ENCODE measurements at places on chromosomes 4 and X.

- DNase-seq = peak; percentile 64
These were observed at the start of gene MSN for GRCh38 chrX:65667503-65668376. Gene MSN (plus strand): TSS chrX:65667654. CDS start chrX:65667842, 188 bp downstream.

GRCh38 chrX:54030329-54030728 lies 13.9 kb downstream of the PHF8 start:
- DNase-seq = no peak

GRCh38 chr4:6116696-6117285 lies 83.6 kb downstream of the JAKMIP1 start:
- DNase-seq = no peak

- DNase-seq = no peak
These were observed 149.5 kb downstream of the QDPR start for GRCh38 chr4:17362430-17362829.

DNA sequence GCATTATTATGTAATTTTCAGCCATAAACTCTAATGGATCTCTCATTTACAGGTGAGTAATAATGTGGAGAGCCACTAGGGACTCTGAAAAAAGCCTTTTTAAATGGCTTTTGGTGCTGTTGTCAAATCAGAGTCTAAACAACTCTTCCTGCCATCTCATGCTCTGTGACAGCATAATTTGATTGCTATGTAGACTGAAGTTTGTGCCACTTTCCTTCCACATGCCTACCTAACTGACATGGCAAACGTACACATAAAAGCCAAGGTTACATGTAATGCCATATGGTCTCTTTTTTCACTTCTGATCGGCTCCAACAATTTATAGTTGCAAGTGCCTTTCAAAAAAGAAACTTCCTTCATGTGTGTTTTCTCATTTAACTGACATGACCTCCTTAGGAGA lies 94.3 kb downstream of the SH2D1A start:
- DNase-seq = no peak

DNA sequence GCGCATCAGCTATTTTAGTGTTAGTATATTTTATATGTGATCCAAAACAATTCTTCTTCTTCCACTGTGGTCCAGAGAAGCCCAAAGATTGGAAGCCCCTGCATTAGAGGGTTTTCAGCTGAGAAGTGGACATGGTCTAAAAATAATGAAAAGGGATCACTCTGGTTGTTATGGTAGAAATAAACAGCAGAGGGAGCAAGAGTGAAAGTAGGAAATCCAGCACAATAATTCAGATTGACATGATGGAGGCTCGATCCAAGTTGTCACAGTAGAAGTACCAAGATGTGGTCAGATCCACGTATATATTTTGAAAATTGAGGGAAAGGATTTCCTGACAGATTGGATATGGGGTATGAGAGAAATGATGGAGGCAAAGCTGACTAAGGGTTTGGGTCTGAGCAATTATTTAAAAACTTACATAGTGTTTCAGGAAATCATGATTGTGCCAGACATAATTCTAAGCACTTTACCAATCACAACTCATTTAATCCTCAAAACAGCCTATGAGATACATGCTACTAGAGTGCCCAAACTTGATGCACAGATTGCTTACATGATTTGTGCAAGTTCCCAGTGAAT lies 17.0 kb upstream of the TMEM144 start:
- no peak for DNase-seq

- no peak for DNase-seq
These were observed 577.4 kb upstream of the INTU start for GRCh38 chr4:127055357-127055756.

- DNase-seq = no peak
These were observed 247.8 kb upstream of the DKK2 start for GRCh38 chr4:107283587-107284559.

GRCh38 chr4:157221895-157222770 lies 1.6 kb downstream of the GRIA2 start:
- no peak for DNase-seq

DNA sequence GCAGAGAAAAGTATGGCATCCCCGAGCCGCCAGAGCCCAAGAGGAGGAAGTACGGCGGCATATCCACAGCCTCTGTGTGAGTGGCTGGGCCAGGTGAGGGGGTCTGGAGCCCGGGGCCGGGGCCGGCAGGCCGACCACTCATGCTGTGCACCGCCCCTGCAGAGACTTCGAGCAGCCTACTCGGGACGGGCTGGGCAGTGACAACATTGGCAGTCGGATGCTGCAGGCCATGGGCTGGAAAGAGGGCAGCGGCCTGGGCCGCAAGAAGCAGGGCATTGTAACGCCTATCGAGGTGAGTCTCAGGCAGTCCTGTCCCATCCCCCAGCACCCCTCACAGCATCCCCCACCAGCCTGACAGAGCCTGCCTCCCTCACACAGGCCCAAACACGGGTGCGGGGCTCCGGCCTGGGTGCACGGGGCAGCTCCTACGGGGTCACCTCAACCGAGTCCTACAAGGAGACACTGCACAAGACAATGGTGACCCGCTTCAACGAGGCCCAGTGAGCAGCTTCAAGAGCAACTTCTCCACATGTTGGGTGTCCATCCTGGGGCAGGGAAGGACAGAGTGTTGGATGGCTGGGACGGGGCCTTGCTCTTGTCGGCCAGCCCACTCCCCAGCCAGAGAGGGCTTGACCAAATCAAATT lies 7.4 kb upstream of the UBA1 start:
- DNase-seq = no peak

DNA sequence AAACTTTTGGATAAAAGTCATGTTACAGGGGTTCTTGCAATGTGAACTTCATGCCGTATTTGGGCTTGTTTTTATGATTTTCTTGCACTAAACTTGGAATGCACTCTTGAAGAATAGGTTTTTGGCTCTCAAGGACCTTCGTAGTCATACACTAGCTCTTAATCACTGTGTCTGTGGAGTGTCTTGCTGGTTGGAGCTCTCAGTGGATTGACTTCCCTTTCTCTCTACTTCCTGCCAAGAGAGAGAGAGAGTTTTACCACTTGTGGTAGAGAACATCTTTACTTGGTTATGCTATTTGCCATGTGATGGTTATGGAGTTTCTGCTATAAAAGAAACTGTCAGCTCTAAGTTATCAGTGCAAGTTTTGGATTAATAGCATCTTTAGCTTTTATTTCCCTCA lies 112.4 kb downstream of the BMPR1B start:
- DNase-seq = no peak

DNA sequence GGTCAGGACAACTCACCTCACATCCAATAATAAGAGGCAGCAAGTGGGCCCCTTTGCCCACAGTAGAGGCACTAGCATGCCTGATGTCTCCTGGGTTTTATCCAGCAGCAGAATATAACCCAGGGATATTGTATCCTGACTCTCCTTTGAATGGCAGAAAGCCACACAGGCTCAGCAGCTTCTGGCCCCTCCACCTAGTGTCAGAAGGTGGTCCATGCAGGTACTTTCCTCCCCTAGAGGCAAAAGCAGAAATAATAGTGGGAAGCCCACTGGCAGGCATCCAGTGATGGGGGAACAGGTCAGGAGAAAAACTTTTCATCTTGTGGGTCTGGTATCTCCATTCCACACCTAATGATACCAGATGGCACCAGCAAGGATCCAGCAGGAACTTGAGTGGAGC lies 75.5 kb upstream of the IRS4 start:
- DNase-seq = no peak

DNA sequence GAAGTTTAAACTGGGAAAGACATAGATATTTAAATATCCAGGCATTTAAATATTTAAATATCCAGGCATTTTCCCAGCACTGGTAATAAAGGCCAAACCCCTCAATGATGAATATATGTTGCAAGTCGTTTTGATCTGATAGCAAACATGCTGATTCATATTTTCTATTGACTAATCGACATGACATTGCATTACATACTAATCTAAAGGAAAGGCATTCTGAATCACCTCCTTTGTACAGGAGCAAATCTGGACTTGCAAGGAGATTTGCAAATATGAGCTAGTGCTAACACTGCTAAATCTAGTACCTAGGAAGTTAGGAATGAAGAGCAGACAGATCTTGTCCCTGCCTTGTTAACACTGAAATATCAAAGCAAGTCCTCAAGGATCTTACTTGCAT lies 207.3 kb downstream of the SLC7A11 start:
- DNase-seq = no peak

- DNase-seq = no peak
These were observed 31.6 kb downstream of the TIGD2 start for GRCh38 chr4:89142691-89143669.

- DNase-seq = no peak
These were observed 61.1 kb downstream of the PACRGL start for GRCh38 chr4:20761382-20761781.

DNA sequence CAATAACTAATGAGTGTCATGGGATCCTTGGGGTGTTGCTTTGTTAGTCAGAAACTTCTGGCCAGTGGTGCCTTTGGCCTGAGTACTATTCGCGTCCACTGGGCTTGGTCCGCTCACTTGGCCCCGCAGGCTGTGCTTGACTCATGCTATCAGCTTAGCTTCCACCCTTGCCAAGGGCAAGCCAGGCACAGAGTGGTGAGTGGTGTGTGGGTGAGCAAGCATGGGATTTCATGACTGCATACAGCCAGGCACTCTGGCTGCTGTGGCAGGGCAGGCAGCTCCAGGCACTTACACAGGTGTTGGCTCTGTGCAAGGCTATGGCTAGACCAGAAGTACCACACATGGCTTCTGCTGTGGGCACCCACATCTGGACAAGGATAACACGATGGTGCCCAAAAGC lies 1026.3 kb downstream of the PCDH19 start:
- DNase-seq = no peak

DNA sequence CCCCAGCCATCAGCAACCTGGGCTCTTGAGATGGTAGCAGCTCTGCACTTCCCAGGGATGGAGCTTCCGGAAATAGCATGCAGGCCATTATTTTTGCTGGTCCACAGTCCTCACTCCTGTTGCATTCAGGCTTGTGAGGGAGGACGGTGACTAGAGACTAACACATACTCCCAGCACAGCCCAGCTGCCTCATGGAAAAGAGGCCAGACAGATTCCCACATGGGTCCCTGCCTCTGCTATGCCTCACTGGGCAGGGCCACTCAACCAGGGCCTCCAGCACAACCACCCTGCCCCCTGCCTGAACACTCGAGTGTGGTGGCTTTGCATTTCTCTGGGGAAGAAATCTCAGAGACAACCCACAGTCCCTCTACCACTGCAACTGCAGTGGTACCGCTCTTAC lies 1195.1 kb downstream of the PCDH18 start:
- no peak for DNase-seq

- no peak for DNase-seq
These were observed 160.3 kb upstream of the RASGEF1B start for GRCh38 chr4:81631958-81632441.

GRCh38 chrX:140709421-140709846 lies at the start of gene LINC00632:
Gene LINC00632 (plus strand): TSS chrX:140709759.
- no peak for DNase-seq

GRCh38 chrX:55127692-55128091 lies 38.9 kb downstream of the PAGE2 start:
- DNase-seq = no peak
